Activated T-cell treated with anti-CD3 and anti-CD28 coated beads, Interleukin-2, amount 50 U/mL, for 4 hours (primary cell): ENCODE measurements at places on chromosomes 7 and 10. TPM values are rescaled to one million over a fixed set of nuclear protein-coding genes. Genes with fewer than 3 reads are reported as not detected.

DNA sequence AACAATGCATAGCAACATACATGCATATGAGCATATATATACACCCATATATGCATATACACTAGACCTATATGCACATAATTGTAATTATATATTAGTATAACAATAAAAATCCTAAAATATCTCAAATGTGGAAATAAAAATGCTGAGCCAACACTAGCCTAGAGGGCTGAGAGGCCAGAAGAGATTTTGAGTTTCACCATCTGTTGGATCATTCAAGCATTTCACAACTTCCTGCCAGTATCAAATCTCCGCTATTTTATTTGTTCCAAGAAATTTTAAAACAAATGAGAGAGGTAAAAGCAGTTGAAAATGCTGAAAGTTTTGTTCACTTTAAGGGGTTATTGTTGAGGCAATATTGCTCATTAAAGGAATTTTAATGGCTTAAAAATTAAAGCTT lies 187.0 kb downstream of the PCDH15 start:
- no peak for DNase-seq

DNA sequence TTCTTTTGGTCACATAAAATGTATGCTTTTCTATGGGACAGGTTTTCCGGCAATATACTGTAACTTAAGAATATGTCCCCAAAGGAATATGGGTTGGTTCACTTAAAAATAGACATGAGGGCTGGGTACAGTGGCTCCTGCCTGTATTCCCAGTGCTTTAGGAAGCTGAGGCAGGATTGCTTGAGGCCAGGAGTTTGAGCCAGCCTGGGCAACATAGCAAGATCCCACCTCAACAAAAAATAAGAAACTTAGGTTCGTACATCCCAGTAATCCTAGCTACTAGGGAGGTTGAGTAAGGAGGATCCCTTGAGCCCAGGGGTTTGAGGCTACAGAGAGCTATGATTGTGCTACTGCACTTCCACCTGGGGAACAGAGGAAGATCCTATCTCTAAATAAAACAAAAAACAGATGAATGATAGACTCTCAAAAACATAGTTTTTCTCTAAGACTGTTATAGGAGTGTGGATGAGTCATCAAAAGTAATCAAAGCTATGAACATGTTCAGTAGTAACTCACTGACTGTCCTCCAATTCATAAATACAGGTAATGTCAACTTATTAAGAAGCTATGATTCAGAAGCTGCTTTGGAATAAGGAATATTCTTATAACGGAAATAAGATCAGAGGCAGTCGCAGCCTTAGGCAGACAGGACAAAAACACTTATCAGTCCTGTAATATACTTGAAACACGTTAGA lies 2.6 kb upstream of the SEC31B start:
- no peak for DNase-seq

DNA sequence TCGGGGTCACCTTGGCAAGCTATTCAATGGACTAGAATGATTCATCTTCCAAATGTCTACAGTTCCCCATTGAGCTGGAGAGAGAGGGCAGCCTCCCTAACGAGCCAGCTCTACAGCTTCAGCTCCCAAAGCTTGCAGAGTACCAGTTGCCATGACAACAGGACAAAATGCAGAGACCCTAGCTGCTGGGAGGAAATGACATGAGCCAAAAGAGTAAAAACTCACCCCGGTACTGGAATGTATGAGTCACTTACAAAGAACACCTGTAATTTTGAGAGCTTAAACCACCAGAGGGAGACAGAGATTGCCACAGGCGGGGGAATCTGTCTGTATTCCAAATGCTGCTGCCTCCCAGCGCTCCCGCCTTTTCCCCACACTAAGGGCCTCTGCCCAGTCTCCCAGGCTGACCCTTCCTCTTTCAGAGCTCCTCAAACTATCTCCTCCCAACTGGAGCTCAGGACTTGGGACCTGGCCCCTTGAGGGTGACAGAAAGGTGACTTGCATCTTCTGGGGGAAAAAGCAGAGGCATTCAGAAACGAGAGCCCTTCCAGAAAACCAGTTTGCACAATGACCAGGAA lies 95.5 kb downstream of the CUL2 start:
- DNase-seq, result peak; percentile 34

DNA sequence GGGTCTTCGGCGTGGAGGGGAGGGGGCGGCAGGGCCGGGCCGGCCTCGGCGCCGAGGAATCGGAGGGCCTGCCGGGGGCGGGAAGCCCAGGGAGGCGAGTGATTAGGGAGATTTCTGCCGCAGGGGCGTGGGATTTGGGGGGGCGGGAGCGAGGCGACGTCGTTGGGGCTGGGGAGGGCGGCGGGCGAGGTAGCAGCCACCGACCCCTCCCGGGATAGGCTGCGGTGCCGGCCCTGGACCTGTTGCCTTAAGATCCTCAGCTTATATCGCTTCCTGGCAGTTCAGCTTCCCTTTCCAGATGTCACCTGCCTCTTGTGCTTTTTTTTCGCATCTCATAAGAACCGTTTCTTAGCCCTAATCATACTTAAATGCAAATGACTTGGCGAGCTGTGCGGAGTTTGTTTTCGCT lies 655 bp downstream of the LMTK2 start:
- DNase-seq, result no peak

- no peak for DNase-seq
Observed at GRCh38 chr10:16992611-16993119, 136.9 kb downstream of the CUBN start.

DNA sequence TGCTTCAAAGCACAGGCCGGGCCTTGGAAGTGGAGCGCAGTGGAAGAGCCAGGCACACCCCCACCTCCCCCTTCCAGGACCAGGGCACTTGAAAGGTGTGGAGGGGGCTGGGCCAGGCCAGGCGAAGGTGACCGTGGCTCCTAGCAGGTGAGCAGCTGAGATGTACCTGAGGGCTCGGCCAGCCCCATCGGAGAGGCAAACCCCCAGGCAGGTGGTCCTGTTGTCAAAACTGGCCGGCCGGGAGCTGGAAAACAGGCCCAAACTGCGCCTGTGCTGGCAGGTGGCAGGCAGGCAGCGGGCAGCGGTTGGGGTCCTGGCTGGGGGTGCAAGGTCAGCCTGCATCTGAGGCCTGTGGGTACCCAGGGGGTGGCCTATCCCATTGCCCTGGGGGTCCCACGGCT lies 96.4 kb upstream of the DNAAF5 start:
- no peak for DNase-seq

GRCh38 chr7:116197360-116197759 lies 13.0 kb upstream of the TES start:
- DNase-seq, result no peak

GRCh38 chr7:2803342-2803692 lies 40.8 kb downstream of the GNA12 start:
- no peak for DNase-seq

DNA sequence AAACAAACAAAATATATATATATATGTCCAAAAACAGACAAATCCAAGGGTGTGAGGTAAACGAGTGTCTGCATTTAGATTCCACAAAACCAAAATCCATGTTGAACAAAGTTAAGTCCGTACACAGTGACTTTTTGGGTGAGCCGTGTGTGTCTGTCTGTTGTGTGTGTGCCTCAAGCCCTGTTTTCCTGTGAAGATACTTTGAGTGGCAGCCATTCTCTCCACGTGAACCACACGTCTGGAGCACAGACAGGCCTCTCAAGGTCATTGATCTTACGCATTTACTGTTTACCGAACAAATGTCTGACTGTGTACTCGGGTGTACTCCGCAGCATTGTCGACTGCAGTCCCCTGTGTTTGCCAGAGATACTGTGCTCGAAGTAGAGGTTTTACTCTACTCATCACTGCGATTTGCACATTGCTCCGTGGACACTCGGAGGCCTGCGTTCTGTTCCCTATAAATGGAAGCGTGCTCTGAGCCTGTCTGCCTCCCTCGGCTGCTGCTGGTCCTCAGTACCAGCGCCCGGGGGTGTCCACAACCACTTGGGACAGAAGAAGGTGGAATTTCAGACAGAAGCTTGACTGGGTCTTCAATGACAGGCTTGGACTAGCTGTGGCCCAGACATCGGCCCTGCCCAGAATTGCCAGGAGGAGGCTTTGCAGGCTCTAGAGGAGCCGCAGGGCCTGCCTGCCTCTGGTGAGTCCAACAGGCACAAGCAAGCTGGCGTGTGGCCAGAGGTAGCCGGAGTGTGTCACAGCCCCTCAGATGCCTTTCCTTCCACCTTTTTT lies 22.1 kb downstream of the CYP17A1 start:
- no peak for DNase-seq

DNA sequence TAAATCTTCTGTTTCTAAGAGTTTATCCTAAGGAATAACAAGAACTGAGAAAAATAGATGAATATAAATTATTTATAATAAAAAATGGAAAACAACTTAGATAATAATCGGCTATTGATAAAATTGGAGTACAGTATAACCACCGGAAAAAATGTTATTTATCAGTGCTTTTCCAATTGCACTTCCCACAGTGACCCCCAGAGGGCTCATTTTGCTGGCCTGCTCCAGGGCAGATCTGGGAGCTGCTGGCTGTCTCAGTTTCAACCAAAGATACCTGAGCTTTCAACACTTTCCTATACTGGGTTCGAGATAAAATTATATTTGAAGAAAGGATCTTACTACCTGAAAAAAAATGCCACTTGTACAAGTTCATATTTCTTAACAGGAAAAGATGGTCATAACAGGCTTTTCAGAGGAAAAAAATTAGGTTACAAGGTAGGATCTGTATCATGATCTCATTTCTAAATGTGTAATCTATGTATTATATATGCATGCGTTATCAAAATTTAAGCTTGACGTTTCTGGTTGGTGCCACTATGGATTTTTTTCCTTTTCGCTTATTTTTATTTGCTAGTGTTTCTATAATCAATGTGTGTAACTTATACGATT lies 165.7 kb downstream of the NPSR1 start:
- DNase-seq, result peak; percentile 49

DNA sequence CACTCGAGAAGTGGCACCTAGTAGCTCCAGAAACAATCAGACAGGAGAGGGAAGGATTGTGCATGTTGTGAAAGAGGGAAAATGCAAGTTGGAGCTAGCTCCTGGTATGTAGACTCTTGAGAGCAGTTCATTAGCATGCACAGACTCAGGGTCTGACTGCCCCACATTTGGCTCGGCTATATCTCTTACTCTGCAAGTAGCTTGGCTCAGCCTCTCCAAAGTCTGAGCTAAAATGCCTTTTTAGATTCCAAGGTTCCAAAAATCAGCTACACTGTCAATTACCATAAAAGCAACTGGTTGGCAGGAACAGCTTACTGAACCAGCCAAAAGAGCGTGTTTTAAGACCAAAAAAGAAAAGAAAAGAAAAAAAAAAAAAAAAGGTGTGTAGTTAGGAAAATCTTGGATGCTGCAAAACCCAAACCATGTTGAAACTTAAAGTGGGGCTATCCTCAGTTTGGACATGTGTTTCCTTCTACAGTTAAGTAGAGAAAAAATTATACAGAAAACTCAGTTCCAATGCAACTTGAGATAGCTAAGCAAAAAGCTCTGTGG lies 65.5 kb downstream of the MKX start:
- no peak for DNase-seq

DNA sequence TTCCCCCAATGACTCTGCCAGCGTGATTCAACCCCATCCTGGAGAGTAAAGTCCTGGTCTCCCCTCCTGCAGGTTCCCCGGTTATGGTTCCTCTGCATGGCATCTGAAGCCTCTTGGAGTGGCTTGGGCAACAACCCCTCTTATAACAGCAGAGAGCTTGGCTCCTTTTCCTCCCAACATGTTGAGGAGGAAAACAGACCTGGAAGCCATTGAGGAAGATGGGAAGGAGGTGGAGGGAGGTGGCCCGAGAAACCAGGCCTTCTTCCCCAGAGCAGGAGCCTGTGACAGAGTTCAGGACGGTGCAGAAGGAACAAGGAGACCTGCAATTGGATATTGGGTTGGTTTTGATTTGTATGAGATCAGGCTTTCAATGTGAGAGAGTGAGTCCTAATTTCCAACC lies 184.0 kb upstream of the ADCY1 start:
- DNase-seq, result no peak

DNA sequence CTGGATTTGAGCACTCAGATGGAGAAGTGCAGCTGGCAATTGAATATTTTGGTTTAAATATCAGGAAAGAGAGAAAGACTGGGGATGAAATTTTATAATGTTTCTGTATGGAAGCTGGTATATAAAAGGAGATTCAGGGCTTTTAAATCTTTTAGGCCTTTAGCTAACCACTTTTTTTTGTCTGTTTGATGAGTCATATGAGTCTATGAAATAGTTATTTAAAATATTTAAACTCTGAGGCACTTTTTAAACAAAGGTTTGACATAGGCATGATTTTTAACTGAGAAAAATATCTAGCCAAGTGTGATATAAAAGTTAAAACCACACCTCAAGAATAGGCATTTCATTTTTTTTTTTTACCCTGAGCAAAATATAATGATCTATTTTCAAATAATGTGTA lies 944.3 kb downstream of the GATA3 start:
- no peak for DNase-seq

- DNase-seq, result no peak
Observed at GRCh38 chr10:122459561-122460273, 1.6 kb upstream of the HTRA1 start.

DNA sequence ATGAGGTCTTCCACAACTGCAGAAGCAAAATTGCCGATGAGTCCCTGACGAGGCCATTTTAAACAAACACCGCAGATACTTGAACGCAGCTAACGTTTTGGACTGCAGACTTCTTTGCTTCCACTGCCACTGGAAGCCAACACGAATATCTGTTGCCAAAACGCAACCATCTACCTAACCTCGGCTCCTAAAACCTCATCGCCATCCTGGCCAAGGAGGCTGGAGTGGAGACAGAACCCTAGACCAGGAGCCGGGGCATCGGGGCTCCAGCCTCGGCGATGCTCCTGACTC lies 493 bp downstream of the WDR91 start:
- DNase-seq, result no peak

- DNase-seq, result no peak
Observed at GRCh38 chr10:86068231-86069054, 298.2 kb downstream of the GRID1 start.

- no peak for DNase-seq
Observed at GRCh38 chr7:30169579-30169978, 34.8 kb downstream of the MTURN start.

DNA sequence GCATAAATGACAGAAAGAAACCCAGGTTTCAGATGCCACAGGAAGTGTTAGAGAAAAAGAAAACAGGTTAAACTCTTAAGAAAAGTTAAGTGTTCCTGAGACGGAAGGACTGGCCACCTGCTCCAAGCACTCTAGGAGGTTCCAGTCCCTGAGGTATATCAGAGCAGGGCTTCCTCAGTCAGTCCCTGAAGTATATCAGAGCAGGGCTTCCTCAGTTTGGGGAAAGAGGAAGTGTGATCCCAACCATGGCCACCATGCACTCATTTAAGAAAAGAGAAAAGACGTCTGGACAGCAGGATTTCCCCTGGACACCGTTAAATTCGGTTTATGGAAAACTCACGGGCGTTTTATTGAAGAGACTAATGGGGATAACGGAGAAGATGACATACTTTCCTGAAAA lies 133.4 kb upstream of the PFKP start:
- DNase-seq, result no peak

The TET1 gene
- total RNA-seq, result 0.14 TPM

The ARHGAP12 gene
- total RNA-seq, result 4.2 TPM

The NME8 gene
- total RNA-seq, result not detected

The SDHAF3 gene
- 39.3 TPM for total RNA-seq

The CXCL12 gene
- not detected for total RNA-seq

The PDGFA gene
- 31.3 TPM for total RNA-seq
